Inflammatory macrophage (primary cell): ENCODE measurements at places on chromosomes 12 and 14.

DNA sequence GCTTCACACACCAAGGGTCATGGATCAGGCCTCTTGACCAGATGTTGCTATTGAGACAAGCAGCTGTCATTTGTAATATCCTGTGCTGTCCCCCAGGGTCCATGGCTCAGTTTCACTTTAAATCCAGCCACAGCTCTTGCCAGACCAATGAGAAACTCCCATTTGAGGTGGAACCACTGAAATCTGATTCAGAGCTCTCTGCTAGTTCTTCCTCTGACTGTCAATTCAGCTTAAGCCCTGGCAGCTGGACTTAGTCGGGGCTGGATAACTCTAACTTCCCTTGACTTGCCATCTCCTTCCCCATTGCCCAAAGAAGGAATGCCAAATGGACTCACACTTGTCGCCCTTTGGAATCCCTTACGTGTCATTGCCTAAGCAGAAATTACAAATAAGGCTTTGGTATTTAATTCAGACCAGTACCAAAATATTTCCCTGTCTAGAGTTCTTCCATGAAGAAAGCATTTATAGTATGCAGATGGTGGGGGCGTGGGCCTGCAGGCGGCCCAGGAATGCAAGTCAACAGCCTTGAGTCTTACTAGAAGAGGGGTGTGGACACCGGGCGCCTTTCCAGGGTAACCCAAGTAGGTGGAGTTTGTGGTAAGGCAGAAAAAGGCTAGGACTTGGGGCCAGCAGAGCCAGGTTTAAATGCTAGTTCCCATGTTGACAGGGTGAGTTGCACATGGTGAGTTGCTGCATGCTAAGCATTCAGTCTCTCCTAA, 96.9 kb upstream of the TMPO start:
- peak; percentile 23 for DNase-seq

DNA sequence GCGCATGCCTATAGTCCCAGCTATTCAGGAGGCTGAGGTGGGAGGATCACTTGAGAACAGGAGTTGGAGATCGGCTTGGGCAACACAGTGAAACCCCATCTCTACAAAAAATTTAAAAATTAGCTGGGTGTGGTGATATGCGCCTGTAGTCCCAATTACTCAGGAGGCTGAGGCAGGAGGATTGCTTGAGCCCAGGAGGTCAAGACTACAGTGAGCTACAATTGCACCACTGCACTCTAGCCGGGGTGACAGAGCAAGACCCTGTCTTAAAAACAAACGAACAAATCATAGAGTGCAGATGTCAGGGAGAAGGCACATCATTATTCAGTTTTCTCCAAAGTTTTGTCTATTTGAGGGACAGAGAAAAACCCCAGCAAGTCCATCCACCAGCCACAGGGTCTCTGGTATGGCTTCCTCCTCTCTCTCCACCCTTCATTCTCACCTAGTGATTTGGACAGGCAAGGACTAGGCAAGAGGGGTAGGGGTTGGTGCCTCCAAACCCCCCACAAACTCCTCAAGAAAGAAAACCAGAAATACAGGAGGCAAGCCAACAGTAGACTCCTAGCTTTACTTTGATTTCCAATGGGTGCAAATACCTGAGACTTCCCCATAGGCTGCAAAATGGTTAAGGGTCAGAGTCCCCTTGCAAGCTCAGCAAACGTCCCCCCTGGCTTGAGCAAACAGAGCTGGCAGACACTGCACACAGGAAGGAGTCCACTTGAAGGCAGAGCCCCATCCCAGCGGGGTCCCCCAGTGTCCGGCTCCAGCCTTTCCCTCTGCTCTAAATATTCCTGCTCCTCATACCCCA, 26.5 kb upstream of the RPLP0 start:
- DNase-seq, result no peak

GRCh38 chr14:70073924-70074566, 114.7 kb downstream of the SLC8A3 start:
- DNase-seq, result peak; percentile 69

DNA sequence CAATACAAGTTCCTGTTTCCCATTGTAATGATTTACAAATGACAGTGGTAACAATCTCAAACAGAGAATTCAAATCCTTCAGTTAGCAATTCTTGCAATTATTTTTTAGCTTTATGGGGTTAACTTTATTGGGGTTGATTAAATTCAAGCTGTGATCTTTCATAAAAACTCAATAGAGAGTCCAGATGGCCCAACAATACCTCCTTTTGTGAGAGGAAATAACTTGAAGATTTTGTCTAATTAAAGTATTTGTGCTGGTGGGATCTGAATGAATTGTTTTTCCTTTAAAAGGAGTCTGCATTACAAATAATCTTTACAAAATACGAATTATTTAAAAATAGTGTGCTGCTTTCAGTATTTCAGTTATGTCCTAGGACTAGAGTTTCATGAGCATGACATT, 4.4 kb upstream of the ARHGAP5 start:
- DNase-seq, result no peak

DNA sequence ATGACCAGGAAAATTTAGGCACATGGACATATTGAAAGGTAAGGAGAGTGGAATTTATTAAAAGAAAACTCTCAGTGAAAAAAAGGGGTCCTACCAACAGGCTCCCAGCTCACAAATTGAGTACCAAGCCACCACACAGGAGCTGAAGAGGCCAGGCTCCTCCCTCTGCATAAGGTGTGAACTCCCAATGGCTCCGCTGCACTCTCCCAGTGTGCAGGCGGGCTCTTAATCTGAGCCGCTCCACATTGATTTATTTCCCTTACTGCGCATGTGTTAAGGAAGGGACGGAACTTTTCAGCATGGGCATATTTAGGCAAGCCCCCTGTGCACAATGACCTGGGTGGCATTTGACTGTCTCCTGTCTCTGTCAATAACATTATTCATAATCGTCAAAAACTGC, 68.6 kb upstream of the PLEKHG7 start:
- no peak for DNase-seq
